ENCODE measurements at places on chromosomes 4 and X. TPM values are rescaled to one million over a fixed set of nuclear protein-coding genes. Genes with fewer than 3 reads are reported as not detected.

DNA sequence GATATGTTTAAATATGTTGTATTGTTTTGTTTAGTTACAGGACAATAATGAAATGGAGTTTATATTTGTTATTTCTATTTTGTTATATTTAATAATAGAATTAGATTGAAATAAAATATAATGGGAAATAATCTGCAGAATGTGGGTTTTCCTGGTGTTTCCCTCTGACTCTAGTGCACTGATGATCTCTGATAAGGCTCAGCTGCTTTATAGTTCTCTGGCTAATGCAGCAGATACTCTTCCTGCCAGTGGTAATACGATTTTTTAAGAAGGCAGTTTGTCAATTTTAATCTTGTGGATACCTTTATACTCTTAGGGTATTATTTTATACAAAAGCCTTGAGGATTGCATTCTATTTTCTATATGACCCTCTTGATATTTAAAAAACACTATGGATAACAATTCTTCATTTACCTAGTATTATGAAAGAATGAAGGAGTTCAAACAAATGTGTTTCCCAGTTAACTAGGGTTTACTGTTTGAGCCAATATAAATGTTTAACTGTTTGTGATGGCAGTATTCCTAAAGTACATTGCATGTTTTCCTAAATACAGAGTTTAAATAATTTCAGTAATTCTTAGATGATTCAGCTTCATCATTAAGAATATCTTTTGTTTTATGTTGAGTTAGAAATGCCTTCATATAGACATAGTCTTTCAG is 26.9 kb downstream of the NUDT6 start:
- no peak for DNase-seq

Gene LRRC66
- total RNA-seq = 0.14 TPM

DNA sequence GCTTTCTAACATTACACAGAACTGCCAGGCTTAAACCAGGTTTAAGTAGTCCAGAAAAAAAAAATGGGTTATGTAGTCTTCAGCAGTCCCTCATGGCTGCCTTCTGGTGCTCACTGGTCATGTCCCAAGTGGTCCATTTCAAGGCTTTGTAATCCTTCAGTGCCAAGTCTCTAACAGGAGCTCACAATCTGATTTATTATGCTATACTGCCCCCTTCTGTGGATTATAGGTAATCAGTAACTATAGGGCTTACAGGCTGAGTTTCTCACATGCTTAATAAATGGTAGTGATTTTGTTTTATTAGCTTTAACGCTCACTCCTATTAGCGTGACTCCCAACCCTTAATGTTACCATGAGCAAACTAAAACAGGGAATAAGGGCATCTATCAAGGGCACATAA is 92.5 kb upstream of the EDA2R start:
- DNase-seq = no peak

- DNase-seq = no peak
Observed at GRCh38 chr4:155597933-155598451, 68.7 kb upstream of the GUCY1A1 start.

DNA sequence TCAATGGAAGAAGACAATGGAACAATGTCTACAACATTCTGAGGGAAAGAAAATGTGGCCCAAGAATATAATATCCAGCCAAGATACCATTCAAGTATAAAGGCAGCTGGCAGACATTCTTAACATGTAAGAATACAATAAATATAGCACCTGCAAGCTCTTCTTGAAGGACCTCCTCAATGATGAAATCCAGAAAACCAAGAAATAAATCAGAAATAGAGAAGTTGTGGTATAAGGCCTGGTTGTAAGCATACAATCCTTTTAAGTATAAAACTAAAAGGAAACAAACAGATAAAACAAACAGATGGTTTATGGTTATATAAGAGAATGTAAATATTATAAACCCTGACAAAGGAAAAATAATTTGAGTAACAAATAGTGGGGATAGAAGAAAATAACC is 33.4 kb downstream of the SYTL4 start:
- DNase-seq = no peak

DNA sequence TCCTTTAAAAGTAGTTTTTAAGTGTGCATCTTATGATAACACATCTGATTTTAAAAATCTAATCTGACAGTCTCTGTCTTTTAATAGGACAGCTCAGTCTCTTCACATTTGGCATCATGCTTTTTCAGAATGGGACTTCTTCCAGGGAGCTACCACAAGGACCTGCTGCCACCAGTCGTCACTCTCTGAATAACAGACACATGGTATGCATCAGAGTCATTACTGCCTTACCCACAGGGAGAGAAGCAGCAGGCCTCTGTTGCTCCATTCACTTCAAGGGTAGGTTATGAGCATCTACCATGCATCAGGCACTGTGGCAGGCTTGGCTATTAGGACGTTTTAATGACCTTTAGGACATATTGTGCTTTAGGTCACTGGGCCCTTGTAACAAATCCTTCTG is 50.0 kb upstream of the AFAP1 start:
- DNase-seq = no peak

GRCh38 chr4:47312170-47312569 is 151.3 kb downstream of the COMMD8 start:
- no peak for DNase-seq

Gene TRAM1L1
- 1.4 TPM for total RNA-seq

Gene TKTL1
- not detected for total RNA-seq

Gene BRCC3
- 8.9 TPM for total RNA-seq

- no peak for DNase-seq
Observed at GRCh38 chrX:134810211-134810610, 151.9 kb upstream of the PLAC1 start.

GRCh38 chr4:168859888-168860694 is 150.0 kb downstream of the CBR4 start:
- no peak for DNase-seq

DNA sequence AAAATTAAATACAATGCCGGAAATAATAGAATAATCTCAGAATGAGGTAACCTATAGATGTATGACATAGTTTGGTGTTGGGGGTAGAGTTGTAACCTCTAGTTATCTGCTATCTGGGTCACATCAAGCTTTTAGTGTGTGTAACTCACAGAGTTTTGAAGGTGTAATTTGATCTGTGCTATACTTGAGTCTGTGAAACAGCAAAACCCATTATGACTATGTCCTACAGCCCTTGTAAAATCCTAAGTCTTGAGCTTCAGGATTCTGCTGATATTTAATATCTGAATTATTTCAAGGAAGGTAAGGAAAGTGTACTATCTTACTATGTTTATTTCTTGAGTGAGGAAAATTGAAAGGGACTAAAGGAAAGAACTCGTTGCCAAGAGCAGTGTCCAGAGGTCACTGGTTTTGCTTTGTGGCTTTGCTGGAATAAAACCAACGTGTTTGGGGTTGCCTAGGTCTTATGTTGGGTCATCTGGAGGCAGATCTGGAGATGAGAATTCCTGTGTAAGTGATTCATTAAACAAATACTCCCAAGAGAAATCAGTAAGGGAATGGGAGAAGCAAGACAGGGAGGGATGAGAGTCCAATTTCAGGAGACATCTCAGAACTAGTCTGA is 107.8 kb upstream of the CBLL2 start:
- DNase-seq = no peak

Gene ETDA
- total RNA-seq = not detected

DNA sequence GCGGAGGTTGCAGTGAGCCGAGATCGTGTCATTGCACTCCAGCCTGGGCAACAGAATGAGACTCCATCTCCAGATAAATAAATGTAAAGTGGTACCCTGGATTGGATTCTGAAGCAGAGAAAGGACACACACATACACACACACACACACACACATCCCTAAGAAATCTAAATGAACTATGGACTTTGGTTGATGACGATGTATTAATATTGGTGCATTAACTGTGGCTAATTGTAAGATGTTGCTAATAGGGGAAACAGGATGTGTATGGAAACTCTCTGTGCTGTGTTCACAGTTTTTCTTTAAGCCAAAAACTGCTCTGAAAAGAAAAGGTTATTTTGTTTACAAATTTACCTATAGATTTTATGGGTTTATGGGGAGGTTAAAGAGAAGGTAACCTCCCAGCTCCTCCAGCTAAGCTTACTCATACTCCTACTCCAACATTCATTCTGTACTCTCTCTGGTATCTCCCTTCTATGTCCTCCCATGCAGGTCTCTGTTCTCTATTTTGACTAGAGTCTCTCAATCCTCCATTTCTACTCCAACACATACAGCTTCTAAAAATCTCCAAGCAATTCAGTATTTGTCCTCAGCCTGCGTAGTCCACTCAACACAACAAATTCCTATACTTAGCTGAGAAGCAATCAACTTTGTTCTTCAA is 46.5 kb upstream of the RELL1 start:
- no peak for DNase-seq

- no peak for DNase-seq
Observed at GRCh38 chr4:74886484-74886883, 46.4 kb upstream of the PARM1 start.

- DNase-seq = no peak
Observed at GRCh38 chrX:22360129-22360528, 87.4 kb downstream of the CBLL2 start.

- no peak for DNase-seq
Observed at GRCh38 chr4:24516926-24517325, 67.4 kb downstream of the DHX15 start.

DNA sequence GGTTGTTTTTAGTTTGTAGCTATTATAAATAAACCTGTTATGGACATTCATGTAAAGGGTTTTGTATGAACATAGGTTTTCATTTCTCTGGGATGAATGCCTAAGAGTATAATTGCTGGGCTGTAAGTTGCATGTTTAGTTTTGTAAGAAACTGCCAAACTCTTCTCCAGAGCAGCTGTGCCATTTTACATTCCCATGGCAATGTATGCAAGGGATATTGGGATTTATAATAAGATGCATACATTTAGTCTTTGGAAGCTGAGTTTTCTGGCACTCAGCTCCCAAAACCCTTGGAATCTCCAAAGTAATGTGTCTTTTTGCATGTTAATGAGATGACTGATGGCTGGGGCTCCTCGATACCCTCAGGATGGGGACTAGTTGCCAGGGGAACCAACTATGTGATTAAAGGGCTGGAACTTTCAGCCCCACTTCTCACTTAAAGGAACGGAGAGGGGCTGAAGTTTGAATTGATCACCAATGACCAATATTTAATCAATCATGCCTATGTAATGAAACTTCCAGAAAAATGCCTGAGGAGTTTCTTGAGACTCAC is 44.0 kb downstream of the SERTM2 start:
- no peak for DNase-seq

Gene MAGEA10
- not detected for total RNA-seq

GRCh38 chr4:6461301-6462165 is 10.9 kb downstream of the PPP2R2C start:
- DNase-seq = no peak

- DNase-seq = no peak
Observed at GRCh38 chr4:13047591-13047990, 436.5 kb downstream of the RAB28 start.

Gene TRPC5OS
- 0.09 TPM for total RNA-seq

DNA sequence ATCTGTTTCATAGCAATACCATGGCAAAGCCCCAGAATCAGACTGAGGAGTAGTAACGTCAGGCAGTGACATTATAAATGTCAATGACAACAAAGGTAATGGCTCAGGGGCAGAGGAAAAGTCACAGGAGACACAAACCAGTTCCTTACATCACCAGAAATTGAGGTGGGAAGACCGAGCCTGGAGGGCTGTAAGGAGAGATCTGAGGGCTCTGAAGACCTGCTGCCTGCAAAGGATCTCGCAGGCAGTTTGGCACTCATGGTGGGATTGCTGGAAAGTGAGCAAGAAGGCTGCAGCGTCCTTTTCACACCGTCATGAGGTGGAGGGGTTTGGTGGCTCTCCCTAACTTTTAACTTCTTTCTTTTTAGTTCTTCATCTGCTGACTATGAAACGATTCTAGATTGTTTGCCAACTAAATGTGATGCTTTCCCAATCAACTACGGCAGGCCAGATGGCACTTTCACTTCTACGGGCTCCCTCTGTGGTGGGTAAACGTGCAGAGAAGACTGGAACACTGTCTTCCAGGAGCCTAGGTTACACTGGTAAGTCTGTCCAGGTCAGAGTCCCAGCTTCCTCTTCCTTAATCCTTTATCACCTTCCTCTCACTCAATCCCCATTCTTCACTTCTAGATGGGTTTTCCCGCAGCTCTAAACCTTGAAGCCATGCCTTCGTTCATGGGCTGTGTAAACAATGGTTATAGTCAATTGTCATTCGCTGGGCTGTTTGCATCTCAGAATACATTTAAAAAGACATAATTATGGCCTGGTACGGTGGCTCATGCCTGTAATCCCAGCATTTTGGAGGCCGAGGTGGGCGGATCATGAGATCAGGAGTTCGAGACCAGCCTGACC is 58.2 kb downstream of the TBC1D9 start:
- no peak for DNase-seq

DNA sequence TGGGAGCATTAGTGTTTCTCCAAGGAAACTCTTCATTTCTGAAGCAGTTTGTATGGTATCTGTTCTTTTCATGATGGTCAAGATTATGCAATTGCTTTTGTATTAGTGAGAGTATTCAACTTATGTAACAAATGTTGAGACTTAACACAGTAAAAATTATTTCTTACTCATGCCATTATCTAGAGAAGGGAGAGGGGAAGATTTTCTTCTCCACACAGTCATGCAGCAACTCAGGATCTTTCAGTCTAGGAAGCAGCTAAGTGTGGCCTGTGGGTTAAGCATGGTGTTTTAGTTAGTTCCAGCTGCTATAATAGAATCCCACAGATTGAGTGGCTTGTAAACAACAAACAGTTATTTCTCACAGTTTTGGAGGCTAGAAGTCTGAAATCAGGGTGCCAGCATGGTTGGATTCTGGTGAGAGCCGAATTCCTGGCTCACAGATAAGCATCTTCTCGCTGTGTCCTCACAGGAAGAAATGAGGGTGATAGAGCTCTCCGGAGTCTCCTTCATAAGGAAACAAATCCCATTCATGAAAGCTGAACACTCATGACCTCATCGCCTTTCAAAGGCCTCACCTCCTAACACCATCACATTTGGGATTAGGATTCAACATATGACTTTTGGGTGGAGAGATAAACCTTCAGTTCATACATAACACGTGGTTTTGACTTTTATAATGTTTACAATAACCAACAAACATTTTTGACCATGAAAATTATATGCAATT is 101.2 kb downstream of the FRMPD4 start:
- no peak for DNase-seq

GRCh38 chrX:7216981-7217587 is 69.1 kb upstream of the PUDP start:
- DNase-seq = no peak

GRCh38 chr4:39931441-39931901 is 46.2 kb downstream of the PDS5A start:
- no peak for DNase-seq

DNA sequence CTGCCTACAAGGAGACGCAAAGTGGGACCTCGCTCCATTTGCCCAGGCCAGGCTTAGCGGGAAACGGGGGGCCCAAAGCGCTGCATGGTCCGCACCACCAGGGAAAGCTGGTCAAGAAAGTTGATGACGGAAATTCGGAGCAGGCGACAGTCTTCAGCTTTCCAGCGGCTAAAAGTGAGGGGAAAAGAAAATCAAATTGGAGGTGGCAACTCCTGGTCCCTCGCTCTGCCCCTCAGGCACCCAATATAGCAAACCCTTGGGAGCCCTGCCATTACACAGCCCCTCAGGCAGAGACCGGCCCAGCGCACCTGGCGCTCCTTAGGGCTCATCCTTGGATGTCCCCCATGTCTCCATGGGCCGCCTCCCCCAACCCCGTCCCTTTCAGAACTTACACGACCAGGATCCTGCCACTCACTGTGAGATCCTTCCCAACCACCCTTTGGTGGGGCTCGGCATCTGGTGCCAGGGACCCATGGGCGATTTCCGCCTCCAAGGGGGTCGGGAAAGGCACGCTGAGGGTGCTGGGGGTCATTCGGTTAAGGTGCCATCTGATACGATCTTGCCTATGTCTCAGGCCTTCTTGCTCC is 1.1 kb downstream of the LAGE3 start:
- no peak for DNase-seq

Measured in pancreas (tissue), 10 donors.